Type B pancreatic cell (in vitro differentiated cells): ENCODE measurements at places on chromosomes 13 and 19. TPM values are rescaled to one million over a fixed set of nuclear protein-coding genes. Genes with fewer than 3 reads are reported as not detected.
A peak's percentile ranks its signal among the peaks of the same experiment; 100 is the strongest.

BTBD2 gene
- total RNA-seq = 72.5 and 118 TPM in 2 replicates

SLC5A5 gene
- 0.75 and 2.3 TPM in 2 replicates for total RNA-seq

KLK4 gene
- 0.46 TPM in 1 of 2 replicates, not detected in the other for total RNA-seq

ZFP14 gene
- 7.6 and 10.9 TPM in 2 replicates for total RNA-seq

OR7C1 gene
- not detected in 2 replicates for total RNA-seq

RFPL4A gene
- total RNA-seq = not detected in 2 replicates

GPR12 gene
- 0.12 and 0.14 TPM in 2 replicates for total RNA-seq

DNA sequence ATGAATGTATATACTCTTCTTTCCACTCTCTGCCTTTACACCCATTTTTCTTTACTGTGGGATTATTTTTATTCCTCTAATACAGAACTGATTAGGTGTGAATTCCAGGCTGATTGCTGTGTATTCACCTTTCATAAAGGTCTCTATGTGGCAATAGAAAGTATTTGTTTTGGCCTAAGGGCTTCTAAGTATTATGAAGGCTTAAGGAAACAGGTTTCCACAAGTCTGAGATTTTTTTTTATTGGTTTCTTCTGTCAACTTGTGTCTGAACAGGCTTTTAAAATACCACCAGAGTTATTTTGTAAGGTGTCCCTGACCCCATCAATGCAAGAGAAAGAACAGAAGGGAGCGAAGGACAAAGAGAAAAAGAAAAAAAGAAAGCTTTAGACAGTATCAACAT is 1102.0 kb upstream of the SPRY2 start:
- no peak overlapping the region for H3K4me3 ChIP-seq
- H3K27ac ChIP-seq = no peak overlapping the region
- no peaks in the 10 kb centered on the region for H3K27me3 ChIP-seq
- H3K36me3 ChIP-seq = no peaks in the 10 kb centered on the region

- no peak for DNase-seq
- peaks cover 11% of the 10 kb centered on the region for H3K4me1 ChIP-seq
- H3K27ac ChIP-seq = no peak overlapping the region
- H3K36me3 ChIP-seq = peaks cover 4% of the 10 kb centered on the region
- peak overlapping the region; percentile 80 for H3K4me3 ChIP-seq
Observed at GRCh38 chr19:1567116-1567847, 843 bp downstream of the MEX3D start.

GRCh38 chr19:46761418-46761831 is 15.2 kb upstream of the STRN4 start:
- H3K4me3 ChIP-seq = no peak overlapping the region
- H3K36me3 ChIP-seq = no peaks in the 10 kb centered on the region
- no peaks in the 10 kb centered on the region for H3K27me3 ChIP-seq
- no peak overlapping the region for H3K27ac ChIP-seq
- peaks cover 11% of the 10 kb centered on the region for H3K4me1 ChIP-seq
- DNase-seq = no peak

DNA sequence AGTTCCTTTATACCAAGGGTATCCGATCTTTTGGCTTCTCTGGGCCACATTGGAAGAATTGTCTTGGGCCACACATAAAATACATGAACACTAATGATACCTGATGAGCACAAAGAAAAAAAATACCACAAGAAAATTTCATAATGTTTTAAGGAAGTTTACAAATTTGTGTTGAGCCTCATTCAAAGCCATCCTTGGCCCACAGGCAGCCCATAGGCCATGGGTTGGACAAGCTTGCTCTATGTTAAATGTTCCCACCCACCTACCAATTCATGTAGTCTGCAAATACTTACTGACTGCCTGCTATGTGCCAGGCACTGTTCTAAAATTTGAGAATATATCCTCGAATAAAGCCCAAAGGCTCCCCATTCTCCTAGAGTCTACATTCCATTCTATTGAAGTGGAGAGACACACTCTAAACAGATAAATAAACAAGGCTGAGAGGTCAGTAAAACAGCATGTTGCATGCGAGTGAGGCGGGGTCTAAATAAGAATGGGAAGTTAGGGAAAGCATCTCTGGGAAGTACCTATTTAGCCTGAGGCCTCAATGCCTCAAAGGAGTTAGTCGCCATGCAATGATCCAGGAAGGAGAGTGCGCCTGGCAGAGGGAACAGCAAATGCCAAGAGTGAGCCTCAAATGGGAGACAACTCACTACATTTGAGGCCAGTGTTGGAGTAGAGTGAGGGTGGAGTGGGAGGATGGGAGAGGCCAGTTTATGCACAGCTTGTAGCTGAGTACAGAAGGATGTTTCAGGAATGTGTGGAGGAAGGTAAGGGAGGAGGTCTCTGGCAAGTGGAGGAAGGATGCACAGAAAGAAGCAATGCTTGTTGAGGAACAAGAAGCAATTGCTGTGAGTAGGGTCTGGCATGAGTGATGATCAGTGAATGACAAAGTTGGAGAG is 52.5 kb upstream of the CLDN10 start:
- peaks cover 4% of the 10 kb centered on the region for H3K27me3 ChIP-seq
- H3K36me3 ChIP-seq = no peaks in the 10 kb centered on the region
- no peak overlapping the region for H3K4me3 ChIP-seq
- no peaks in the 10 kb centered on the region for H3K4me1 ChIP-seq
- DNase-seq = no peak

GRCh38 chr19:2084993-2085720 is 11.0 kb downstream of the MOB3A start:
- H3K4me1 ChIP-seq = peaks cover 20% of the 10 kb centered on the region
- no peaks in the 10 kb centered on the region for H3K27me3 ChIP-seq
- no peak for DNase-seq
- no peak overlapping the region for H3K27ac ChIP-seq

DNA sequence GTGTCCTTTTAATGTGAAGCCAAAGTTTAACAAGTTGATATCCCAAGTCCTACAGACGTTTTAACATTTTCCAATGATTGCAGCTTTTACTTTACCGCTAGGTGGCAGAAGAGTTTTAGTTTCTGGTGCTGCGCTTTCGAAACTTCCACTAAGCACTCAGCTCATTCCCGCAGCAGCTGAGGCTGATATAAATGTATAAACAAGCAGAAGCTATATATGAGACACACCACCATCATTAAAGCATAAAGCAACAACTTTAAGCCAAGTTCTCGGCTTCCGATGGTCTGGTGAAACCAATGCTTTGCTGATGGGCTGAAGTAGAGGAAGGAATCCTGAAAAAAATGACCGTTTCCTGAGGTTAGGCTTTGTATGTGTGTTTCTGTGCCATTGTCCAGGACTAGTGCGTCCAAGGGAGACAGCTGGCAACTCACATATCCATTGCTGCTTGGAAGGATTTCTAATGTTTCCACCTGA is 753.9 kb downstream of the OLFM4 start:
- peaks cover 9% of the 10 kb centered on the region for H3K27me3 ChIP-seq
- peaks cover 15% of the 10 kb centered on the region for H3K4me1 ChIP-seq
- no peaks in the 10 kb centered on the region for H3K36me3 ChIP-seq
- no peak for DNase-seq

- H3K36me3 ChIP-seq = no peaks in the 10 kb centered on the region
- peaks cover 15% of the 10 kb centered on the region for H3K27me3 ChIP-seq
- H3K4me3 ChIP-seq = no peak overlapping the region
- H3K4me1 ChIP-seq = peaks cover 6% of the 10 kb centered on the region
- no peak overlapping the region for H3K27ac ChIP-seq
Observed at GRCh38 chr19:3162418-3163229, 15.9 kb upstream of the S1PR4 start.

- no peaks in the 10 kb centered on the region for H3K27me3 ChIP-seq
- peak overlapping the region; percentile 85 for H3K27ac ChIP-seq
- H3K4me3 ChIP-seq = no peak overlapping the region
- DNase-seq = no peak
- H3K36me3 ChIP-seq = no peaks in the 10 kb centered on the region
- H3K4me1 ChIP-seq = peaks cover 17% of the 10 kb centered on the region
Observed at GRCh38 chr19:41407271-41407670, 9.7 kb downstream of the BCKDHA start.

GRCh38 chr13:96475103-96475502 is 385.2 kb downstream of the HS6ST3 start:
- H3K4me1 ChIP-seq = peaks cover 10% of the 10 kb centered on the region
- no peaks in the 10 kb centered on the region for H3K36me3 ChIP-seq
- H3K27ac ChIP-seq = no peak overlapping the region
- DNase-seq = no peak
- no peaks in the 10 kb centered on the region for H3K27me3 ChIP-seq

- H3K36me3 ChIP-seq = peaks cover 5% of the 10 kb centered on the region
- H3K27me3 ChIP-seq = peaks cover 10% of the 10 kb centered on the region
- no peak within 1 kb of the TSS for H3K4me3 ChIP-seq
- DNase-seq = no peak
- no peak within 1 kb of the TSS for H3K27ac ChIP-seq
- no peaks in the 10 kb centered on the region for H3K4me1 ChIP-seq
Observed at GRCh38 chr19:3483226-3483628, at the start of gene SMIM44. SMIM44 (minus strand) TSS chr19:3483441; CDS start chr19:3483403, 38 bp downstream.
